ENCODE measurements at places on chromosomes 12 and 14.
A peak's percentile ranks its signal among the peaks of the same experiment; 100 is the strongest.

DNA sequence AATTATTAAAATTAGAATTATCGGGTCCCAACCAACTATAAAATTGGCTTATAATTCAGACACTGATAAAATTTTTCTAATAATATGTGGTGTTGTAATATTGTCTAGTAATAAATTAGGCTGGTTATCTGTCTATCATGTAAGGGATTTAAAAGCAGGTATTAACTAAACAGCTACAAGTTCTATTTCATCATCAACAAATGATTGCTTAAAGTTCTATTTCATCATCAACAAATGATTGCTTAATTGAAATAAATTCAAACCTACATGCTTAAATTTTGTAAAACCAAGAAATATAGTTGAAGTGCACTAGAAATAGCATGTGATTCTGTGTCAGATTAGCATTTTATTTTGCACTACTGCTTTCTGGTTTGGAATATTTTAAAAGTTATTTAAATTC is 34.1 kb downstream of the SLCO1A2 start:
- no peak for DNase-seq

DNA sequence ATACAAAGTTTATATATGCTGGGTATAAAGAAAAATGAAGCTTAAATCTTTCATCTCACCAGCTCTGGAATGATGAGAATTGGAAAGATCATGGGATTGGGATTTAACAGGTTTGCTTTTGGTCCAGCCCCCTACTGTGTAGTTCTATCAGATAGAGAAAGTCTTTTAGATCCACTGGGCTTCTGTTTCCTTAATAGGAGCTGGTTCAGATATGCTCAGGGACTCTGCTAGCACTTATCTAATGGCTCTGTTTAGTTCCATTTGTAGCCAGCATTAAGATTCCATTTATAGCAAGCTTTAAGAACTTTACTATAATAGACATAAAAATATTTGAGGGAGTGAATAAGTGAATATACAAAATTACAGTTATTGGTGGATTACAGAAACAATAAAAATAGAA is 42.6 kb downstream of the UTP20 start:
- no peak for DNase-seq

GRCh38 chr14:52315355-52315718 is 1.2 kb downstream of the PTGER2 start:
- no peak for DNase-seq

- DNase-seq, result no peak
These were observed 228.8 kb upstream of the RGS6 start for GRCh38 chr14:71703477-71703876.

DNA sequence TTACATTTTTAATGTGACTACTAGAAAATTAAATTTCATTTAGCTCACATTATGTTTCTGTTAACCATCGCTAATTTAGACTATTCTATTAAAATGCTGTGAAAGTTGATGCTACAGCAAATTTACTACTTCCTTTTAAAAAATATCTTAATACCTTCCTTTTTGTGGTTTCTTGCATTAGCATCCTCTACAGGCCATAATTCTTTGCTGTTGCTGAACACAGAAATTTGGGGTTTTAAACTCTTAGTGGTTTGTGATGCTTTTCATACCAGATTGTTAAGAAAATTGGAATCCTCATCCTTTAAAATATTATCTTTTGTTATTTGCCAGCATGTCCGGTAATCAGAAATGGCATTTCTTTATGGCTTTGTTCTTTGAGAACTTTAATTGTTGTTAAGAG is 18.1 kb downstream of the WNK1 start:
- DNase-seq, result no peak

DNA sequence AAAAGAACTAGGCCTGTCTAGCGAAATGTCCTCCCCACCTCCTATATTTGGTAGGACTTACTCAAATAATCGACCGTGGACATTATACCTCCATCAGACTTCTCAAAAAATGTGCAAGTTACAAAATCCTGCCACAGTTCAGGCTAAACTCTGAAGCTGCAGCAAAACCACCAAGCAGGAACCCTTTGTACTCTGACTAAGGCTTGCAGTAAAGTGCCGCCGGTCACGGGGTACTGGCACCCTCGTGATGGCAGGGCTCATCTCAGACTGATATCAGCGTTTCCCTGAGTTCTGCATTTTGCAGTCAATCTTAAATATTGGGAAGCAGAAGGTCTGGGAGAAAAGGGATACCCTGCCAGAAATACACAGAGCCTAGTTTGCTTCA is 17.1 kb downstream of the SLC11A2 start:
- DNase-seq, result peak; percentile 69

- no peak for DNase-seq
These were observed 3.4 kb downstream of the CYP46A1 start for GRCh38 chr14:99687284-99688209.

- DNase-seq, result no peak
These were observed 9.6 kb downstream of the CLEC1A start for GRCh38 chr12:10088955-10089900.

GRCh38 chr12:130953771-130954543 is at the start of gene ADGRD1:
TSS of gene ADGRD1 (plus strand) at chr12:130953907. CDS start at chr12:130954466, 559 bp downstream.
- no peak for DNase-seq

GRCh38 chr12:22533155-22533554 is 11.2 kb downstream of the C2CD5 start:
- DNase-seq, result no peak

DNA sequence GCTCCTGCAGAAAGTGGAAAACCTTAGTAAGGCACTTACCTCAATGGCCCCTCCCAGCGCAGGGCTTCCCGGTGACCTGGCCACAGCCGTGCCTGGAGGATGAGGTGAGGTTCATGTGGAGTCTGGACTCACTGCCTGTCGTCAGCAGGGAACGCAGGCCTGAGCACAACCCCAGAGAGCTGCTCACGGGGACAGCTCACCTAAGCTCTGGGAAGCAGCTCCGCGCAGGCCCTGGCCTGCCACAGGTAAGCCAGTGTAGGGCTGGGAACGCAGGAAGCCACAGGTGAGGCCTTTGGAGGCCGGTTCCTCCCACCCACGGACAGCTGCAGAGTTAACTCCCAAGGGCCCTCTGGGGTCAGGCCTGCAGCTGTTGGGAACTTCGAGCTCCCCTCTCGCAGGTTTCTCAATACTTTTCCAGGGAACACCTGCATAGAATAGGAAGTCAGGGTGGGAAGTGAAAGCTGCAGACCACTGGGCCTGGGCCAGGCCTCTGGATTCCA is 32.7 kb downstream of the ANAPC7 start:
- no peak for DNase-seq

- DNase-seq, result no peak
These were observed 45.6 kb downstream of the EVL start for GRCh38 chr14:100110816-100111215.

DNA sequence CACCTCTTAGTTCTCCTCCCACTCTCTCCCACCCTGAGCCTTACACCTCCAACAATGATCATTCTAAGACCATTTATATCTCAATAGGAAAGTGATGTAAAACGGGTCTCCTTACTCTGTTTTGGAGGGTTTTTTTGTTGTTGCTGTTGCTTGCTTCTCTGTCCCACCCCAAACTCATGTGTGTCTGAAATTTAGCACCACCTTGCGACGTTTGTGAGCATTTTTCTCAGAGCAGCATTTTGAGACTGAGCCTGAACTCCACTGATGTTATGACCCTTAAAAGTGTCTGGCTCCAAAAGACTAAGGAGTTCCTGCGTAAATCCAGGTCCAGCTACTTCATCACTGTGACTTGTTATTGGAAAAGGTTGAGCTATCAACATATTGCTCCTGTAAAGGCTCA is 155.0 kb downstream of the DAD1 start:
- DNase-seq, result no peak

GRCh38 chr12:105911966-105912365 is 226.8 kb downstream of the NUAK1 start:
- DNase-seq, result no peak

DNA sequence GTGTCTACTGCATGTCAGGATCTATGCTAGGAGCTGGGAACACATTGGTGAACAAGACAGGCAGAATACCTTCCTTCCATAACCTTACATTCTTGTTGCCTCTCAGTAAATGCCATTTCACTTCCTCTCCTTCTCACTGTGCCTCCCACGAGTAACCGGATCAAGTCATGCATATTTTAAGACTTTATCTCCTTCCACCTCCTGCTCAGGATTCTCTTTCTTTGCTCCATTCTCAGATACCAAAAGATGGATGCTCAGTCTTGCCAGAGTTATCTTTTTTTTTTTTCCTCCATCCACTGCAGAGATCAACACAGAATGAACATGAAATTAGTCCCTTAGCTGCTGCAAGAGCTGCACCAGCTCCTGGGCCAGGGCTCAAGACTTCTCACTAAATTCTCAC is 20.0 kb upstream of the APPL2 start:
- DNase-seq, result no peak

DNA sequence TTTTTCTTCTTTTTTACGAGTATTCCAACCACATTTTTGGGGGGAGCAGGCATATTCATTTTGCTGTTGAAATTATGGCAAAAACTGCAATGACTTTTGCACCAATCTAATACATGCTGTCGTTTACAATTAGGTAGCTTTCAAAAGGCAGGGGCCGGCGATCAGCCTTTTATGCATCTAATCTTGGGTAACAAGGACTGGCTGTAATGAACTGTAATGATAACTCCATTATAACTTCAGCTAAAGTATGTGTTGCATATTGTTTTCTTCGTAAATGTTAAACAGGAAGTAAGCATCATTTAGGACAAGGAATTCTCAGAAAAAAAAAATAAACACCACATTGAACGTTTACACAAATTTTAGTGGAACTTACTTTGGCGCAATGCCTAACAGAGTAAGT is 30.3 kb upstream of the KLRF1 start:
- DNase-seq, result no peak

- DNase-seq, result peak; percentile 53
These were observed 2.4 kb downstream of the AGAP2 start for GRCh38 chr12:57735952-57736740.

GRCh38 chr12:113970211-113970610 is 4.1 kb upstream of the RBM19 start:
- DNase-seq, result no peak

Measured in hypothalamus (tissue), 51 donors.